Suppressor macrophage (primary cell): ENCODE measurements at places on chromosomes 16 and 17.
A peak's percentile ranks its signal among the peaks of the same experiment; 100 is the strongest.

- DNase-seq = no peak
Observed at GRCh38 chr17:422196-422930, 69.8 kb upstream of the RPH3AL start.

DNA sequence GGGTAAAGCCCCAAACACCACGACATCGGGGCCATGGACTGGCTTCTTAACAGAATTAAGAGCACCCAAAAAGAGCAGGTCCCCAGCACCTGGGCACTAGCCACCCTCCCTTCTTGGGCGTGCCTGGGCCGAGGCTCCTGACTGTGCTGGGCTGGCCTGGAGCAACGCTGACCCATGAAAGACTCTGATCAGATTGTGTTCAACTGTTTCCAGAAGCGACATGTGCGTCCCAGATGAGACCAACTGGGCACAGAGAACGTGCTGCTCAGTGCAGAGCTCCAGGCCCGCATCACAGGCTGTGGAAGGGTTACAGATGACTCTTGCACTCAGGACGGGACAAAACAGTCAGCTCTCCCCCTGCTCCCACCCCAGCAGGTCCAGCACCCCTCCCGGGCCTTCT lies 100.7 kb downstream of the KCNJ12 start:
- DNase-seq = no peak

- DNase-seq = peak; percentile 64
Observed at GRCh38 chr17:81510785-81511553, 1.6 kb downstream of the ACTG1 start.

DNA sequence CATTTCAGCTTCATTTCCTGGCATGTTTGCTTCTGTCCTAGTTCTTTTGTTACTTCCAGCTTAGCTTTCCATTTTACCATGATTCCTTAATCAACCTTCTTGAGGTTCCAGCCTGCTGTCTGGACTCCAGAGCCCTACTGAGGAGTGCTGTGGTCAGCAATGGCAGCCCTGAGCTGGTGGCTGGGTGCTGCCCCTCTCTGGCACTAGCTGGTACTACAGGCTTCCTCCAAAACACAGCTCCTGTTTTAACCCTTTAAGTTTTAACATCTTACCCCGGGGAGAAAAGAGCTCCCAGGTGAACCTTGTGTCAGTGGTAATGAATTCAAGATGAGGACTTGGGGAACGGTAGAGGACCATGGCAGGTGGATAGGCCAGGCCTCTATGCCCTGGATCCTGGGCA lies 395.5 kb downstream of the TMEM114 start:
- peak; percentile 4 for DNase-seq

GRCh38 chr17:2978991-2979390 lies 84.4 kb downstream of the OR1D5 start:
- no peak for DNase-seq

DNA sequence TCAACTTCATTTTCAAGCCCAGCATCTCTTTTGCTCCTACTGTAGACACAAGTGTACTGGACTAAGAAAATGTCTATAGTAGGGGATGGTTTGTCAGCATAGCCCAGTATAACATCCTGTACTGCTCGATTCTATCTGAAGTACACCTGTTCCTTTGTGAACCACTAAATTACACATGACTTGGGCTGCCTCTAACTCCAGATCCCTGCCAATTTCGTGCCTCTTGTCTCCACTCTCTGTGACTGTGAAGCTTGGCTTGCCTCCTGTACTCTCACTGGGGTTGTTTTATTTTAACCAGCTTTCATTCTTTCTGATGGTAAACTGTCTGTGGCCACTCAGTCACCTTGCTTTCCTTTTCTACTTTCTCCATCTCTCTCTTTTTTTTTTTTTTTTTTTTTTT lies 24.5 kb downstream of the GFOD2 start:
- no peak for DNase-seq

DNA sequence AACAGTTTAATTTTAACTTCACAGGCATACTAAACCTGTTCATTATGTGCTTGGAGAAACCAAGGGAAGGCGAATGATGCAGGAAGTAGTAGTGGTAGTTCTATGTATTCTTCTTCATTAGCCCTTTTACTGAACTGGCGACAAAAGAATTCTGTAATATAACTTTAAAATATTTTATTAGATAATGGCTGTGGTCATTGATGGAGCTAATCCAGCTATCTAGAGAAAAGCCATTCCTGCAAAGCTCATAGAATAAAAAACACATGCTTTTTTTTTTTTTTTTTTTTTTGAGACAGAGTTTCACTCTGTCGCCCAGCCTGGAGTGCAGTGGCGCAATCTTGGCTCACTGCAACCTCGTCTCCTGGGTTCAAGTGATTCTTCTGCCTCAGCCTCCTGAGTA lies 23.5 kb downstream of the TANC2 start:
- no peak for DNase-seq

DNA sequence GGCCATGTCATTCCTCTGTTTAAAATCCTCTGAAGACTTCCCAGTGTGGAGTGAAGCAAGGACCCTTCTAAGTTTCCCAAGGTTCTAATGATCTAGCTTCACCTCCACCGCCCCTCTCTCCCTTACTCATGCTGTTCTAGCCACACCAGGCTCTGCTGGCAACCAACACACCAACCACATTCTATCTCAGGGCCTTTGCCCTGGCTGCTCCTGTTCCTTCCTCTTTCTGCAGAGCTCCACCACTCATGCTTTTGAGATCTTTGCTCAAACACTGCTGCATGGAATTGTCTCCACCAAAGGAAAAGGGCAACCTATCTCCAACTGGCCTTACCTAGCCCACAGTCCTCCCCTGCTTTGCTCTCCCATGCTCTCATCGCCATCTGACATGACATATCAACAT lies 128.7 kb downstream of the XYLT1 start:
- DNase-seq = peak; percentile 91

DNA sequence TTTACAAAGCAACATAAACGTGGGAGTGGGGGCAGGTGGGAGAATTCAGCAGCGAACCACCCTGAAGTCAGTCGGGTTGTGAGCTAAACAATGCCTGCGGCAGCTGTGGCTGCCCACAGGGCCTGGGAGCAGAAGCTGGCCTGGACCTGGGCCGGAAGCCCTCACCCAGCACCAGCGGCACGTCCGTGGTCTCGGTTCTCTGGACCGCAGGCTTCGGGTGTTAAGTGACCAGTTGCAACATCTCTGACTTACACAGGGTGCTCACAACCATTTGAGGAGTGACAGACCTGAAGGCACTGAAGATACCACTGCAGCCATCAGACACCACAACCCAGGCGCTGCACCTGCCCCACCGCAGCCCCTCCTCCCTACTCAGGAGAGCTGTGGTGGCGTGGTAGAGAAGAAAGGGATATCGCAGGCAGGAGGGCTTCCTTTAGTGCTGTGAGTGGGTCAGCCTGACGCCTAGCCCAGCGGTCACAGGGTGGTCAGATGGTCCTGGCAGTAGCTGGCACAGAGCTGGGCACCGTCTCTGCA lies 33.8 kb downstream of the CBFA2T3 start:
- DNase-seq = no peak

DNA sequence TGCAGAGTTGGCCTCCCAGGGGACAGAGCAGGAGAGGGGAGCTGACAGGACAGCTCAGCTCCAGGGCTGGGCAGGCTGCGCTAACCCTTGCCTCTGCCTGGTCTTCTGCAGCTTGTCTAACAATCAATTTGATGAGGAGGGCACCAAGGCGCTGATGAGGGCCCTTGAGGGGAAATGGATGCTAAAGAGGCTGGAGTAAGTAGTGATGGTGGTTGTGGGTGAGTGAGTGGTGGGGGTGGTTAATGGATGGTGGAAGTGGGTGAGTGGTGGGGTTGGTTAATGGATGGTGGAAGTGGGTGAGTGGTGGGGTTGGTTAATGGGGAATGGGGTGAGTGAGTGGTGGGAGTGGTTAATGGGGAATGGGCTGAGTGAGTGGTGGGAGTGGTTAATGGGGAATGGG lies 22.0 kb upstream of the CPNE2 start:
- no peak for DNase-seq

DNA sequence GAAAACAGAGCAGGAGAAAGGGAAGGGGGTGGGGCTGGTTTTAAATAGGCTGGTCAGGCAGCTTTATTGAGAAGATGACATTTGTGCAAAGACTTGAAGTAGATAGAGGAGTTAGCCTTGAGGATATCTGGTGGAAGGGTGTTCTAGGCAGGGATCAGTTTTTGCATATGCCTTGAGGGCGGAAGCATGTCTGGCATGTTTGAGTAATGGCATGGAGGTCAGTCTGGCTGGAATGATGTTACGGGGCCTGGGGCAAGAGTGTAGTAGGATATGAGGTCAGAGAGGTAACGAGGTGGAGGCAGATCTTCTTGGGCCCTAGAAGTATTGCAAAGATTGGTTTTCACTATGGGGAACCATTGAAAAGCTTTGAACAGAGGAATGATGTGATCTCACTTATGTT lies 4.8 kb downstream of the RABEP1 start:
- no peak for DNase-seq

DNA sequence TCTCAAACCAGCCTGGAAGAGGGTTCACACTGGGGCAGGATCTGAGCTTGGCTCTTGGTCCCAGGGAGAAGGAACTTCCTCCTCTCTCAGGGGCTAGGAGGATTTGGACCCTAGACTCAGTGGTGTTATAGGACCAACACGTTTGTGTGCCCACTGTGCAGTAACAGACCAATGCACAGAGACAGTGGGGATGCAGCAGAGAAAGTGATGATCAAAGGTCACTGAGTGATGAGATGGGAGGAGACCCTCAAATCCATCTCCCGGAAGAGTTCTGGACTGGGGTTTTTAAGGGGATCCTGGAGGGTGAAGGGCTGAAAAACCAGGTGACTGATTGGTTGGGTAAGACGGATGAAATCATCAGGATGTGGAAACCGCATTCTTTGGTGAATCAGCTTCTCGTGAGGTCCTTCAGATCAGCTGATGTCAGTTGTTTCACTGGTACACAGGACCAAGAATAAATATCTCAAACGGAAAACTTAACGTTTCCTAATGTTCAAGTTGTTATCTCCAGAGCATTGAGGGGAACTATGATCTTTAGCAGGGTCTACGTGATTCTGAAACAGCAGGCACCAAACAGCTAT lies 3.3 kb upstream of the VAC14 start:
- DNase-seq = peak; percentile 83

- no peak for DNase-seq
Observed at GRCh38 chr17:65022751-65023700, 33.5 kb downstream of the GNA13 start.

DNA sequence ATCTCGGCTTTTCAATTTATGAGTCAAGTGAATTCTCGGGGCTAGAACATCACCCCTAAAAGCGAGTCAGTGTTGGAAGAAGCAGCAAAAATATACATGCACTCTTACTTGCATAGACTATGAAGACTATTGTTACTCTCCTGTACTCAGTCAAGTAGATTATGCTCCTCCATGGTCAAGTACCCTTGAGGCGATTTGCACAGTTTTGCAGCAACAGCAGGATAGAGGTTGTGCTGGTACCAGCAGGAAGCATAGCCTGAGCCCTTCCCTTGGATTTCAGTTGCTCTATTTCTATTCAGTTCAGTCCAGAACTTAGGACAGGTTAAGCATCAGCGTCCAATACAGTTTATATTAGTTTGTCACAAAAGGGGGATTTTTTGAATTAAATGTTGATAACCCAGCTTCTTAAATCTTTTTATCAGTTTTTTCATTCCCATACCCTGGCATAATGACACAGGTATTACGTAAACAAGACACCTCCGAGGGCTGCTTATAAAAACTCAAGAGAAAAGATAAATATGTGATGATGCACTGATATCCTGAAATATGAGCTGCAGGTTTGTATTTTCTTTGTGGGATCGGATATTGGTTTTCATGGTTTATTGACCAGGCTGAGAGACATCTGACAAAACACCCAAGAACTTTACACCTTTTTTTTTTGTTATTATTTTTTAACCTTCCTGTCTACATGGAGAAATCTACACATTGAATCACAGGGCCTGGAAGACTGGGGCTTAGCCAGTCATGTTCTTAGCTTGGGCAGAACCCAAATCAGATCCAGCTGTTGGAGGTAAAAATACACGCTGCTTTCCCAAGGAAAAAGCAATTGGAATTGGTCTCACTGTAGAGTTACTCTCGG lies 144.1 kb downstream of the PITPNC1 start:
- DNase-seq = no peak

- DNase-seq = no peak
Observed at GRCh38 chr17:38877130-38877851, 7.4 kb downstream of the LASP1 start.
